Hematopoietic multipotent progenitor cell treated with erythropoietin and hydrocortisone succinate and interleukin-3 and kit ligand, for 17 days (in vitro differentiated cells): ENCODE measurements at places on chromosomes 3 and 15.

GRCh38 chr3:105394177-105394576 is 27.5 kb downstream of the ALCAM start:
- DNase-seq: no peak

GRCh38 chr3:43071313-43071893 is 34.5 kb downstream of the POMGNT2 start:
- peak; percentile 27 for DNase-seq

DNA sequence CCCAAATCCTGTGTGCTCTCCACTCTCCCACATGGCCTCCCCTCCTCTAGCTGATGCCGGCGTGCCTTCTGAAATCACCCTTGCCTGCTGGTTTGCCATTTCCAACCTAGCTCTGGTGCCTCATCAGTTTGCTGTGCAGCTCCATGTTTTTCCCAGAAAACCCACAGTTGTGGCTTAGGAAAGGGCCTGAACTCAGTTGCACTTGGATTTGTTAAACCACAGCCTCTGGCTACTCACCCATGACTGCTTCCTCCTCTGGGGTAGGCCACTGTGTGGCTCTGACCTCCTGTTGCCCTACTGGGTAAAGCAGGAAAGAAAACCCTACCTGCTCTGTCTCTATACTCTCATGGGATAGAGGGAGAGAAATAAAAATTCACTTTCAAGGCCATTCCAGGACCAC is 97.3 kb downstream of the DAPK2 start:
- no peak for DNase-seq

- peak; percentile 17 for DNase-seq
Observed at GRCh38 chr15:48851956-48852355, 26.0 kb upstream of the EID1 start.

GRCh38 chr3:173065543-173065981 is 75.5 kb downstream of the SPATA16 start:
- DNase-seq: no peak

DNA sequence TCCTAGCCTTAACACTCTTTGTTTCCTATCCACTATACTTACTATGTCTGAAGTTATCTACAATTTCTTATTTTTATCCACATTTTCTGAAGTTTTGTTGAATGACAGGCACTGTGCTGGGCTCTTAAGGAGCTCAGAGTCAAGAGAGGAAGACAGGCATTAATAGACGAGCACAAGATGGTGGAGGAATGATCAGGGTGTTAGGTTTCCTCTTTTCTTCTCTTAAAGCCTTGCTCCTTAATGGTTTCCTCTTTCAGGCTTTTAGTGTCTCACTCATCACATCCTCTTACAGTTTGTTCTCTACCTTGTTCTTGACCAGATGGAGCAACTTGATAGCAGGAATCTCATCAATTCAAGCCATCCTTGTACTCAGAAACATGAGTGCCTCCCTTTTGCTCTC is 52.9 kb upstream of the BCL6 start:
- no peak for DNase-seq

DNA sequence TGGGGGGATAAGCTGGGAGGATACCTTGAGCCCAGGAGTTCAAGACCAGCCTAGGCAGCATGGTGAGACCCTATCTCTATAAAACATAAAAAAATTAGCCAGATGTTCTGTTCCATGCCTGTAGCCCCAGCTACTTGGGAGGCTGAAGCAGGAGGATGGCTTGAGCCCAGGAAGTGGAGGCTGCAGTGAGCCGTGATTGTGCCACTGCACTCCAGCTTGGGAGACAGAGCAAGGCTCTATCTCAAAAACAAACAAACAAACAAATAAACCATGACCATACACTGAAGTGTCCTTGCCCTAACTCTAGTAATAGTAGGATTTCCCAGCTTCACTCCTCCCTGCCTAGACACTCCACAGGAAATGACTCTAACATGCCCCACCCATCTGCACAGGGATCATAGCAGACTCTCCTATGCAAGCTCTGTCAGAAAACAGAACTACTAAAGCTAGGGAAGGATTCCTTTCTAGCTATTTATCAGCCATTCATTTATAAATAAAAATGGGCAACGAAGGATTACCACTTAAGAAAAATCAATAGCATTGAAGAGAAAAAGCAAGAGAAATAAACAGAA is 4.6 kb downstream of the ERICH6 start:
- no peak for DNase-seq

DNA sequence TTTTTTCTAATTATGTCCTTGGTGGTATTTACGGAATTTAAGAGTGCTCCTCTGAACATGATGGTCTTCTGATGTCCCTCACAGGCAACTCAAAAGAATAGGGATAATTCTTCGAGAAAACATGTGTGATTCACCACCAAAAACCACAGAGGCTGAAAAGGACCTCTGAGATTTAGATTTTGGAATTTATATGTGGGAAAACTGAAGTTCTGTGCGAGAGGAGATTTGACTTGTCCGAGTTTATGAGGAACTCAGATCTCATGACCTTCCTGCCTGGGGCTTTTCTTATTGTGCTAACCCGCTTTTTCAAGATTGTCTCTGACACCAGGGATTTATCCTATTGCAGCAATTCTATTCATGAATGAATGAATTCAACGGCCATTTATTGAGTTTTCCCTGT is 142.4 kb downstream of the FAM43A start:
- DNase-seq: no peak

DNA sequence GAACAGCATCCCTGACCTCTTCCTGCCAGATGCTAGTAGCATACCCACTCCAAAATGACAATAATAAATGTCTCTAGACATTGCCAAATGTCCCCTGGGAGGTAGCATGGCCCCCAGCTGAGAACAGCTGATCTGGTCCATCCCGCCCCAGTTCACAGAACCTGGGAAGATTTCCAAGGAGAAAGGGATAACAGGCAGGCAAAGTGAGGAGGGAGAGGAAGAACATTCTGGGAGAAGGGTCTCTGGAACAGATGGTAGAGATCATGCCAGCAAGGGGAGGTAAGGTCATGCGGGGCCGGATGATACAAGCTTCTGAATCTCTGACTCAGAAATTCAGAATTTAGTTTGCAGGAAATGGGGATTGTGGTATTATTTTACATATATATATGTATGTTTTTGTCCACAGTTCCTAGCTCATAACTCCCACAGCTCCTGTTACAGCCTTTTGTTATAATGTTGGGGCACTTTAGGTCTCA is 192.7 kb downstream of the SUCLG2 start:
- DNase-seq: no peak

GRCh38 chr3:197007953-197008352 is 21.7 kb downstream of the MELTF start:
- no peak for DNase-seq

- DNase-seq: peak; percentile 48
Observed at GRCh38 chr3:167728176-167728575, 6.5 kb downstream of the PDCD10 start.

- DNase-seq: no peak
Observed at GRCh38 chr15:38638811-38639210, 74.2 kb upstream of the RASGRP1 start.

DNA sequence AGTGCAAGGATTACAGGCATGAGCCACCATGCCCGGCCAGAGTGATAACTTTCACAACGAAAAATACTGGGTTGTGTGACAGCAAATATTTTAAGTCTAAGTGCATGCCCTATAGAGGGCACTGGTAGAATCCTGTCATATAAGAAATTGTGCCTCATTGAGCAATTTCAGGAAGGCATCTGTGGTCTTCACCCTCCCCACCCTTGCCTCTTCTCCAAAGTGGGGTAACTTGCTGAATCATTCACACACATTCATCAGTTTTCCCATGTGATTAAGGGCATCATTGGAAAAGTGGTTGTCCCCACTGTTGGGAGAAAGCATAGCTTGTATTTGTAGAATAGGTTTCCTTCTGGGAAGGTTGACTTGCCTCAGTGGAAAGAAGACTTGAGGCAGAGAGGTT is 9.2 kb downstream of the MITF start:
- no peak for DNase-seq

GRCh38 chr15:58472821-58473581 is 41.2 kb downstream of the LIPC start:
- no peak for DNase-seq

DNA sequence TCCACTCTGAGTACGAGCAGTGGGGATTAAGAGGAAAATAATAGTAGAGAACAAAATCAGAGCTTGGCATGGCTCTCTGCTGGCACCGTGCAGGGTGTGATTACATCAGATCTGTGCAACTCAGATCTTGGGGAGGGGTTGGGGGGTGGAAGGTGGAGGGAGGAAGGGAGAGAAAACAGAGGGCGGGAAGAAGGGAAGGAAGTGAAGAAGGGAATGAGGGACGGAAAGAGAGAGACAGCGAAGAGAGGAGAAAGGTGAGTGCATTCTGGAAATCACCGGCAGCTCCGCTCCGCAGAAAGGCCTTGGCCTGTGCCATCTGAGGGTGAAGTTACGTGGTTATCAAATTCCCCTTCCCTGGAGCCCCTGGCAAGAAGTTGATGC is 31.0 kb upstream of the ADAMTS17 start:
- no peak for DNase-seq

DNA sequence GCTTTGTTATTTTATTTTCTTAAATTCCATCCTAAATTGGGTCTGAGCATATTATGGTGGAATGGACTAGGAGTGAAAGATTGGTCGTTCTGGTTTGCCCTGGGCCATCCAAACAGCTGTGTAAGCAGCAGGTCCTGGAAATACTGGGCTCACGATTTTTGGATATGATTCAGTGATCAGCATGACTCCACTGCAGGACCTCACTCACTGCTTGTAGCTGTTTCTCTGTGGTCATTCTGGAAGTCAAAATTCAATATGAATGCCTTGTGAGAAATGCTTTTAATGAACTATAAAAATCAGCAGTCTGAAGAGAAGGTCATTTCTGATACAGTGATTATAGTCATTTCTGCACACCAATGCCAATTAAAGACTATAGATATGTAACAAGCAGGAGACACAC is 185.0 kb downstream of the RBMS3 start:
- no peak for DNase-seq

- no peak for DNase-seq
Observed at GRCh38 chr3:78285032-78285728, 1245.3 kb downstream of the ROBO2 start.

DNA sequence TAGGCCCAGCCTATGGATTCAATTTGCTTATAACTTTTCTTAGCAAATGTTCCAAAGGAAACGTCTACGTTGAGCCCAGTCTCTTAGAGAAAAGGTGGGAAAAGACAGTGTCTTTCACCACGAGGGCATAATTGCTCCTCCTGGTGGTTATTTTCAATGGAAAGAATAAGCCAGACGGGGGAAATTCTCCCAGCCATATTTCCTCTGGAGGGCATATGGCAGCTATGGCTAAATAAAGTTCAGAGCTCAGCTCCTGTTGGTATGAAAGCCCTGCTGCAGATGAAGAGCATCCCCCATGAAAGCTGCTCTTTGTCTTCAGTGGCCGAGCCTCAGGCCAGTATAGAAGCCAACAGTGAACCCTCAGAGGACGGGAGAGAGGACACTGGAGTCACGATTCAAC is 297.9 kb downstream of the RYR3 start:
- no peak for DNase-seq

- no peak for DNase-seq
Observed at GRCh38 chr3:32202496-32202895, 36.0 kb upstream of the CMTM8 start.

DNA sequence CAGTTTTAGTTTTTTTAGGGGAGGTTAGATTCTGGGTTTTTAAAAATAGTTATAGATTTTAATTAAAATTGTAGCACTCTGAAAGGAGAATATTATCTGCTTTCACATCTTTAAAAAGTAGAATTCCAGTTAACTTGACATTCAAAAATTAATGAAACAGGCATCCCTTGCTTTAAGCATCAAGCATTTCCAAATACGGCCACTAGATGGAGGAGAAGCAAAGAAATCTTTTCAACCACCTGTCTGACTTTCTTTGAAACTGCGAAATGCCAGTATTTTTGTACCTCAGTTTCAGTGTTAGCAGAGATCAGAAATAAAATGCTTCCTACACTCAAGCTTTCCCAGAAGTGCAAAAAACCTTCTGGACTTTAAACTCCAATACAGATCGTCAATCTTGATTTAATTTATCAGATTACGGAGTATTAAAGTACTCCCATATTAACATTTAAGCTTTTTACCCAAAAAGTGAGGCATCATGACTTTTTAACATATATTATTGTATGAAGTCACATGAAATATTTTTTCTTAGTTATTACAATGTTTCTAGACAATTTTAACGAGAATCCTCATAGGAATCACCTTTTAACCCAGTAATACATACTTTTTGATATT is 153.3 kb downstream of the P3H2 start:
- peak; percentile 28 for DNase-seq

DNA sequence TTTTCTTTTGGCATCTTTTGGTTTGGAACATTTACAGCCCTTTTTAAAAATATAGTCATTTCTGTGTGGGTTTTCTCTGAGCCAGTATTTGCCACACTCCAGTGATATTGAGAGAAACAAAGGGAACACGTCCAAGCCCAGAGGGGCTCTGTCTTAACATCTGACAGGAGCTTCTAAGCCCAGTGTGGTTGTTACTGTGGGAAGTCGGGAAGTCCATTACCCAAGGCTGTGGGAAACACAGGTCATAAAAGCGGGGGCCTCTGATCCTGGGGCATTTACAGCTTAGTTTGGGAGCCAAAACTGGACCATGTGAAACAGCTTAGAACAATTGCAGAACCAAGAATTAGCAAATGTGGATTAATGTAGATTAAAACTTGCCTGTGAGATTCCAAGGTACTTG is 123.0 kb downstream of the PTPRG start:
- no peak for DNase-seq

DNA sequence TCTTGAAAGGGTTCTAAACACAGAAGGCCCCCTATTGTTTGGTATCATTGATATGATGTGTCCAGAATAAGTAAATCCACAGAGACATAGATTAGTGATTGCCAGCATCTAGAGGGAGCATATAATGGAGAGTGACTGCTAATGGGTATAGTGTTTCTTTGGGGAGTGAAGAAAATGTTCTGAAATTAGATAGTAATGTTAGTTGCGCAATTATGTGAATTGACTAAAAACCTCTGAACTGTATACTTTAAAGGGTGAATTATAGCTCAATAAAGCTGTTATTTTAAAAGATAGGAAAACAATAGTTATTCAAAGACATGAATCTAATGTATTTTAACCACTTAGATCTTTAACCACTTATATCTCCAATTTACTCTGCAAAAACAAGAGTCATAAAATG is 6.0 kb downstream of the SPICE1 start:
- no peak for DNase-seq

DNA sequence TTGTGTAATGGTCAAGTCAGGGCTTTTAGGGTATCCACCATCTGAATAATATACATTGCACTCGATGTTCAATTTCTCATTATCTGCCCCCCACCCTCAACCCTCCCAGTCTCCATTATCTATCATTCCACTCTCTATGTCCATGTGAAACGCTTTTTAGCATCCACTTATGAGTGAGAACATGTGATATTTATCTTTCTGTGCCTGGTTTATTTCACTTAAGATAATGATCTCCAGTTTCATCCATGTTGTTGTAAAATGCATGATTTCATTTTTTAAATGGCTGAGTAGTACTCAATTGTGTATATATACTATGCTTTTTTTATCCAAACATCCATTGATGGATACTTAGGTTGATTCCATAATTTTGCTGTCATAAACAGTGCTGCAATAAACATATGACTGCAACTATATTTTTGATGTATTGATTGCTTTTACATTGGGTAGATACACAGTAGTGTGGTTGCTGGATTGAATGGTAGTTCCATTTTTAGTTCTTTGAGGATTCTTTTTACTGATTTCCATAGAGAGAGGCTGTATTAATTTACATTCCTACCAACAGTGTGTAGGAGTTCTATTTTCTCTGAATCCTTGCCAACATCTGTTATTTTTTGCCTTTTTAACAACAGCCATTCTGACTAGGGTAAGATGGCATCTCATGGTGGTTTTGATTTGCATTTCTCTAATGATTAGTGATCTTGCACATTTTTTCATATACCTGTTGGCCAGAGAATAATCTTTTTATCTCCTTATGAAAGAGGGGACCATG is 332.9 kb upstream of the TGFBR2 start:
- DNase-seq: no peak
